Trophoblast cell (in vitro differentiated cells and primary cell): ENCODE measurements at places on chromosomes 1 and 21.

DNA sequence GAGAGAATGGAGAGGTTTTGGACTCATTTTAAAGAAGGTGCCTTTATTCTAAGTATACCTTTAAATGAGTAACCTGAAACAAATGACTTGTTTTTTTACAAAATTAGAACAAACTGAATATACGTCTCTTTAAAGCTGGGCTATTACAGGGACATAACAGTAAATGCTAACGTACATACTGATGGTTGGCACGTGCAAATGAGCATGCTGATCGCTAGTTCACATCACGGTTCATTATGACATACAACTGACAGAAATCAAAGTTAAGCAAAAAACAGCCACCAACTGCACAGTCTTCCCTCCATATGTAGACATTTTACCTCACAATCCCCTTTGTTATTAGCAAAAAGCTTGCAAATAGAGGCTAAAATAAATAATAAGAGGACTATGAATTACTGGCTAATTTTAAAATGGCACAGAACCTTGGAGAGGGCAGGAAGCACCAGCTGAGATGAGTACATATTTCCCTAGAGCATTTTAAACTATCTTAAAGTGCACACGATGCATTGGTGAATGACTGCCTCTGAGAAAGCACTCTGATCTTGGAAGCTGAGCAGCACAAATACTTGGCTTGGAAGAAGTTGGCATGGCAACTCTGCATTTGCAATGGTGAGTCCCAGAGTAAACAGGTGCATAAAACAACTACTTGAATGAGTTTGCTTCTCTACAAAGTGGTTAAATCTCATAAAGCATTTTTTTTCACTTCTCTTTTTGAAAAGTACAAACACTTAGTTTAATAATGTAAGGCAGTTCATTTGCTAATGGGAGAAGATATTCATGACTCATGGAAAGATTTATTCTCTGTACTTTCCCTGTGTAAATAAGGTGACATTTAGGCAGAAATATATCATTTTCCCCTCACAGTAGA, 204.7 kb downstream of the LHX8 start:
- no peak for DNase-seq

- no peak for DNase-seq
These were observed 18.8 kb upstream of the F3 start for GRCh38 chr1:94560333-94560732.

DNA sequence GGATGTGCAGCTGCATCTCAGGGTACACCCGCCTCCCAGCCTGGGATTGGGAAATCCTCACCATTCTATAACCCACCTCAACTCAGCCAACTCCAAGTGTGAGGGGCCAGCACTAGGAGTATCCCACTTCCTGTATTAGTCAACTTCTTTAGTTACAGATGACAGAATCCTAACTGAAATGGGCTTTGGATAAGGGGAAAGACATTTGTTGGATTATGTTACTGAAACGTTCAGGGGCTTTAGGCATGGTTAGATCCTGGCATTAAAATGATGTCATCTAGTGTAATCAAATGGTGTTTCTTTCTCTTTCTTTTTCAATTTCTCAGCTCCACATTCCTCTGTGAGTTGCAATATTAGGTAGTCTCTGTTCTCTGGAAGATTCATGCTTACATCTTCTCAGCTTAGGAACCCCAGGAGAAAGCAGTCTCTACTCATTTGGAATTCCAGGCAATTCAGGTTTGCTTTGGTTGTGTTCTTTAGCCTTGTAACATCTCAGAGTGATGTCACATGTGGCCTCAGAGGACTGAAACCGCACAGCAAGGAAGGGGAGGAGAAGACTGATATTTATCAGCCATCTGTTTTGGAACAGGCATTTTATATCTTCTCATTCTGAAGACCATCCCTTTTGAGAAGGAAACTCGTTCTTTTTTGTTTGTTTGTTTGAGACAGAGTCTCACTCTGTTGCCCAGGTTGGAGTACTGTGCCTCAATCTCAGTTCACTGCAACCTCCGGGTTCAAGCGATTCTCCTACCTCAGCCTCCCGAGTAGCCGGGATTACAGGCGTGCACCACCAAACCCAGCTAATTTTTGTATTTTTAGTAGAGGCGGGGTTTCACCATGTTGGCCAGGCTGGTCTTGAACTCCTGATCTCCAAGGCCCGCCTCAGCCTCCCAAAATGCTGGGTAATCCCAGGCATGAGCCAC, 18.9 kb upstream of the TMEM54 start:
- no peak for DNase-seq

- DNase-seq = no peak
These were observed 119.6 kb downstream of the IER5 start for GRCh38 chr1:181208083-181208482.

- no peak for DNase-seq
These were observed 35.5 kb downstream of the RHOU start for GRCh38 chr1:228770779-228771223.

- peak; percentile 89 for DNase-seq
These were observed 21.9 kb downstream of the RD3 start for GRCh38 chr1:211469938-211470529.

DNA sequence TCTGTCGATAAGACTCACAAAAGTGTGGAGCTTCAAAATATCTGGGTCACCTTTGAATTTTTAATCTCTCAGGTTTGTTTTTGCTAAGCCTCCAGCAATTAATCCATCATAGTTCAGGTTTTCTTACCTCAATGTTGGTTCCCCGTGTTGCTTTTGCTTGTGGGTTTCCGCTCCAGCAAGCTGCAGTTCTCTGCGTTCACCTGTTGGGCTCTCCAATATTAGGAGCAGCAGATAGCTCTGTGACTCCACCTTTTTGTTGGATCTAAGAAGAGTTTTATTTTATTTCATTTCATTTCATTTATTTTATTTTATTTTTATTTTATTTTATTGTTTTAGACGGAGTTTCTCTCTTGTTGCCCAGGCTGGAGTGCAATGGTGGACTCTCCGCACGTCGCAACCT, 335.5 kb downstream of the COL11A1 start:
- DNase-seq = no peak

DNA sequence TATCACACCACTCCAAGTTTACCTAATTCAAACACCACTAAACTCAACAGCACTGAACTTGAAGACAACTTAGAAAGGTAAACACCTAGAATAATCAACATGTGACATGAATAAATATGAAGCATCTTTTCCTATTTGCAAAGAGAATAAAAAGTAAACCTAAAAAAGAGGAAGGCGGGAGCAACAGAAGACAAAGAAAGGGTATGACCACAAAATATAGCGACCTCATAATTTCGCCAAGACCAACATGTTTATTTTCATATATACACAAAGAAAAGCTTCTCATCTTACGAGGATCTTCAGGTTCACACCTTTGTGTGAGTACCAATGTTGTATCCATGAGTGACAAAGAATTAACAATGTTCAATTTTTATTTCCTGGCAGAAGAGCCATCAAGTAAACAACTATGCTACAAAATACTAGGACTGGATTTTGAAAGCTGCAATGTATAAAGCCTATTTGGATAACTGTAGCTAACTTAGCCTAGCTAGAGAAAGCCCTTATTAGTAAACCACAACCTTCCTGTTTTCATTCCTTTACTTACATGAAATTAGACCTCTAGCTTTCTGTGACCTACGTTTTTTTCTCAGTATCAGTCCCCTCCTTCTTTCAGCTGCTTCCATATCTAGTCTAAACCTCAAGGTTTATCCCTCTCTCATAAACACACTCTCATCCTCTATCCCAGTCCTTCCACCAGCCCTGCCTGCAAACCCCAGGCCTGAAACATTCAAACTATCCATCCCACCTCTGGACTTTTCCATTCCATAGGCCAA, 21.3 kb upstream of the PHTF1 start:
- no peak for DNase-seq

GRCh38 chr1:157348538-157349480, 203.5 kb downstream of the FCRL5 start:
- DNase-seq = no peak

DNA sequence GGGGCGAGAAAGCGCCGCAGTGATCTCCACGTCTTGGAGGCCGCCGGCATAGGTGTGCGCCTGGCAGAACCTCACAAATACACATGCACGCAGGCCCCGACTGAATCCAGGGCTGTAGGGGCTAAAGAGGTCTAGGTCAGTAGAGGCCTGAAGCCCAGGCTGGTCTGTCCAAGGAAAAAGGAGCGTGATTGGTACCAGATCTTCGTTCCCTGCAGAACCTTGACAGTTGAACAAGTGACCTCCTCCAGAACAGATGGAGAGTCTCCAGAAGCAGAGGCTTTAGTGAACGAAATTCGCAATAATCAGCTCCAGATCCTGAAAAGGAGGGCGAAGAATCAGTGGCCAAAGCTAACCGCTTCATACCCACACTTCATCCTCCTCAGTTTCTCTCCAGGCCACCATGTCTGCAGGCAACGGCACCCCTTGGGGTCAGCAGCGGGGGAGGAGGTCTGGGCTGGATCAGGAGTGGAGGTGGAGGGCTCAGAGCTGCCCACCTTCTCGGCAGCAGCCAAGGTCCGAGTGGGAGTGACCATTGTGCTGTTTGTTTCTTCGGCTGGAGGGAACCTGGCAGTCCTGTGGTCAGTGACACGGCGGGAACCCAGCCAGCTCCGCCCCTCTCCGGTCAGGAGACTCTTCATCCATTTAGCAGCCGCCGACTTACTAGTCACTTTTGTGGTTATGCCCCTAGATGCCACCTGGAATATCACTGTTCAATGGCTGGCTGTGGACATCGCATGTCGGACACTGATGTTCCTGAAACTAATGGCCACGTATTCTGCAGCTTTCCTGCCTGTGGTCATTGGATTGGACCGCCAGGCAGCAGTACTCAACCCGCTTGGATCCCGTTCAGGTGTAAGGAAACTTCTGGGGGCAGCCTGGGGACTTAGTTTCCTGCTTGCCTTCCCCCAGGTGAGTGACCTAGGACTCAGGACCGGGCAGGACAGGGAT, 749 bp upstream of the PEX11B start:
- DNase-seq = peak; percentile 59

GRCh38 chr1:92480813-92481598, 5.7 kb downstream of the GFI1 start:
- no peak for DNase-seq

DNA sequence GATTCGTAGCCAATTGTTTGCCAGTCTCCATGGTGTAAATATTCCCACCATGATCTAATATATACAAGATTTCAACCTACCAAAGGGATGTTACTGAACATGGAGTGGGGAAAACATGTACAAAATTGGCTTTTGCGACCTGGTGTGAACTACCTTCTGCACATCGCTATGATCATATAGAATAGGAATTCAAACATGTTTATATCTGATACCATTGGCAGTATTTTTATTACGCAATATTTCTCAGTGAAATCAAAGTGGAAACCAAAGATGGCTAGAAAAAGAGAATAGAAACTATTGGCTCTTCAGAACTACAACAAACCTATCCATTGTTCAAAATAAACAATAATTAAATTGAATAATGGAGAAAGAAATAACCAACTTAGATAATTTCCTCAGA, 285.1 kb downstream of the TPR start:
- DNase-seq = no peak

GRCh38 chr1:29934255-29934772, 698.0 kb downstream of the PTPRU start:
- DNase-seq = no peak

DNA sequence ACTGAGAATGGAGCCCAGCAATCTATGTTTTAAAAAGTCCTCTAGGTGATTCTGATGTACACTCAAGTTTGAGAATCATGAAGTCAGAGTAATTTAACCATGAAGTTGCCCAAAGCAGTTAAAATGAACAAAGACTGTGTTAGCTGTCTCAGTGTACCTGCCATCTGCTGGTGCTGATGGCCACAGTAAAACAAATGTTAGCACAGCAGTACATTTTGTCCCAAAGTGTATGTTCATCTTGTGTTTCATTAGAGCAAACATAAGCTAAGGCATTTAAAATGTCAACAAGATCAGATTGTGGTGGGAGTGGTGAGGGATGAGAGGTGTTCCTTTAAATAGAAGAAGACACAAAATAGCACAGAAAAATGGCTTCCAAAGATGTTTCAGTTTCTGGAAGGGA, 31.1 kb downstream of the FYB2 start:
- DNase-seq = no peak

DNA sequence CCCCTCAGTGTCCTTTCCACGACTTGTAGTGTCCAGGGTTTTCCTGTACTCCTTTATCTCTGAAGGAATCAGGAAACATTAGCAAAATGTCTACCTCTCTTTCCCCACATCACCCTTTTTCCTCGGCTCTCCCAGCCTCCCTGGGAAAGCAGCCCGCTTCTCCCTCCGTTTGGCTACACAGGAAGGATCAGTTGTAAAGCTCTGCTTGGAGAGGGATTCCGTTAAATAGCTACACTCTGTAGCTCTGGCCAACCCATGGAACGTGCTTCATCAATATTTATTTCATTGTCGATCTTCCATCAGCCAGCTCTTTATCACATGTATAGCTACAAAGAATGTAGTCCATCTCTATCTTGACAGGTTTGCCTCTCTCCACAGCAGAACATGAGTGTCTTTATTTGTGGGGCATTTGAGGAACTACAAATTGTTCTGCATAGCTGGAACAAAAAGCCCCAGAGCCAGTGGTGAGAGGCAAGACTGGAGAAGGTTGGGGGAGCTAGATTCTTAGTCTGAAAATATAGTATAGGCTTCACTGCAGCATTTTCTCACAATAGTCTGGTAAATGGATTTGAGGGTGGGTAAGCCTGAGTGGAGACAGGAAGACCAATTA, 191.8 kb downstream of the SLC35F3 start:
- DNase-seq = no peak

DNA sequence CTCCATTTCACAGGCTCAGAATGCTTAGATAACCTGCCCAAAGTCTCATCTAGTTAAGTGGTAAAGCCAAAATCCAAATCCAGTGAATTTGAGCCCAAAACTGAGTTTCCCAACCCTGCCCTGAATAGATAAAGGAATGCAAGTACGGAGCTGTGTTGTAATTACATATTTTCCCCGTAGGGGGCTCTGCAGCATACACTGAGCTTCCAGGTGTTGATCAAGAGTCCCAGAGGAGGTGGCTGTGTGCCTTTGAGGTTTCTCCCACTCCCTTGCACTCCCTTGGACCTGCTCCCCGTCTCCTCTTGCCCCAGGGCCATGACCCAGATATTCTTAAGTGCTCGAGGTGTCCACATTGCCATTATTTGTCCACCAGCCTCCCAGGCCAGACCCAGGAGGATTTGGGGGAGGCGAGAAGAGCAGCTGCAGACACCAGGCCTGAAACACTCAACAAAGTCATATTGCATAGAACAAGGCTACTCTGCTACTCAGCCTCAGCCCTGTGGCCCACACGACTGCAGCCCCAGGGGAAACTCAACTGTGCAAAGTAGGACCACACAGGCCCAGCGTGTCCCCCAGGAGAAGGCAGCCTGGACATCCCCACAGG, 18.4 kb upstream of the LY9 start:
- DNase-seq = peak; percentile 86

GRCh38 chr1:198595765-198596164, 43.1 kb upstream of the PTPRC start:
- no peak for DNase-seq

- DNase-seq = no peak
These were observed 55.6 kb upstream of the PPP2R5A start for GRCh38 chr1:212229654-212230053.
